Cardiac septum (tissue), 1 donor: ENCODE measurements at places on chromosomes 1 and 21. TPM values are rescaled to one million over a fixed set of nuclear protein-coding genes. Genes with fewer than 3 reads are reported as not detected.

DNA sequence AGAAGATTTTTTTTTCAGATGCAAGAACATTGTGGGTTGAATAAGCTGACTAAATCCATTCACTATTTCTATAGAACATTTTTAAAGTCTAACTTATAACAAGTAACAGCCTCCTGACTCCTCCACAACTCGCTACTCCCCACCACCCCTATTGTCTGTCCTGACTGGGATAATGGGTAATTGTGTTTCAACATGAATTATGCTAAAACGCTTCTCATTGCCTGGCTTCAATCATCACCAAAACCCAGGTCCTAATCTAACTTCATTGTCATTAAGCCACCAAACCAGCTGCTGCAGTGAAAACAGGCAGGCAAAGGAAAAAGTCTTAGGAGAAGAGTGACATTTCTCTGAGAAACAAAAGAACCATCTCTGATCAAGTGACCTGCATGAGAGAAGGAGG, 30.0 kb downstream of the TNR start:
- no peak for DNase-seq

DNA sequence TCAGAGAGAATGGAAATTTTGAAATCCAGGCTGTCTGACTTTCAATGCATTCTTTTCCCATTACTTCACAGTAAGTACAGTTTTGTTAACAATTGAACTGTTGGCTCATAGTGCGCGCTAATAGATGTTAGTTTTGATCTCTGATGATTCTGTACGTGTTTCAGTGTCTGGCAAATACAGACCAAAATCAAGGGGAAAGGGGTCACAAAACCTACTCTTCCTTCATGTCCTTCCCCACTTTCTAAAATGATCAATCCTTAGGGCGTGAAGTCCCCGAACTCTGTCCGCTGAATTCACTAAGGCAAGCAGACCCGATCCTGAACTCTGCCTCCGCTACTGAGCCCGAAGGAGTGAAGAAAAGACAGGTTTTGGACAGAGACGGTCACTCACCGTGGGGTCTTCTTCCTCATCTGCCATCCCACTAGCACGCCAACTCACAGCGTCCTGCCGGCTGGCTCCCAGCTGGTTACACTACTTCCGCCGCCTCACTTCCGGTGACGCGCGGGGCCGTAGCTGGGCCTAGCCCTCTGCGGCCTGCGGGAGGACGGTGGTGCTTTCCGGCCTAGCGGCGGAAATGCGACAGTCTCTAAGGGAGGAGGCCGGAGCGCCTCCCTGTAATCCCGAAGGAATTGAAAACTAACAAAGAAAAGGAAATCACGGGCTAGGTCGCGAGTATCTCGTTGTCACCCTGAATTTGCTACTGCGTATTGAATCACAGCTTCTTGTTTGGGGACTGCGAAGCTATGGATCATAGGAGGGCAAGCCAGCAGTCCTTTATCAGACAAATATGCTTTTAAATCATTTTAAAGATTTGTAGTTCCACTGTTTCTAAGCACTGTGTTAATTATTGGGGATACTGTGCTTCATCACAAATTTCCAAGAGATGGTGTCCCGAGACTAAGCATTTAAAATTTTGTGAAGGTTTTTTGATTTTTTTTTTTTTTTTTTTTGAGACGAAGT, at the start of gene TAF13:
Gene TAF13 (minus strand): TSS at position 473 of the 960 bp plus-strand sequence. CDS start 56 bp downstream, at position 417.
- DNase-seq = peak; percentile 99

DNA sequence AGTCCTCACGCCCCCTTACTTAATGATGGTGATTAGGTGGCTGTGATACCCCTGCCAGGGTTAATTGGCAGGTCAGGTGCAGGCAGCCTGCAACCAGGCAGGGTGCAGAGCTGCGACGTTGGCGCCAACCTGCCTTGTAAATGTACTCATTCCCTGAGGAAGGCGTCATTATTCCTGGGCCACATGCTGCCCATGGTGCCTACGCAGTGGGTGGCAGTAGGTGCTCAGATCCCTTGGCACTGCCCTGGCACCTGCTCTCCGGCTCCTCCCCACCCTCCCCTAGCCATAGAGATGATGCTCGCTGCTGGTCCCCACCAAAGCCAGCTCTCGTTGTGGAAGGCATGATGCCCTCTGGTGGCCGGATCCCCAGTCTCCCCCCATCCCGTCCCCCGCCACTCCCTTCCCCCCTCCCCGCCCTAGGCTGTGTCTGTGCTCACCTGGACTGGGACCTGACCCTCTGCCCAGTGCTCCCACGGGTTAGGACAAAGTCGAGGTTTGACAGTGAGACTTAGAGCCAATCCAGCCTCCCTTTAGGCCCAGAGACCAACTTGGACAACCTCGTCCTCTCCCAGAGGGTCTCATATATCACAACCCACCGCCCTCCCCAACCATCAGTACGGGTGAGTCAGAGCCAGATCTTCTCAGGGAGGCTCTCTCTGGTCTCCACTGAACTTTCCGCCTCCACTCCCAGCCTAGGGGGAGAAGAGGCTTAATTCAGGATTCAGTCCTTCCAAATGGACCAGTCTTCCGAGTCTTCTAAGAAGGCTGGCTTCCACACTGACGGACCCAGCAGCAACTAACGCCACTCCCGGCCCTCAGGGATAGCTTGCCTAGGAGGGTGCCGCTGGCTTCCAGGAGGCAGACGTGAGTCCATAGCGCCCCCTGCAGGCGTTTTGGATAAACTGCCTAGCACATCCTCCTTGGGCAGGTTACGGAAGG, 5.7 kb downstream of the KRTCAP2 start:
- DNase-seq = peak; percentile 95

- no peak for DNase-seq
Measured at GRCh38 chr1:64171797-64172281, 31.6 kb upstream of the UBE2U start.

- no peak for DNase-seq
Measured at GRCh38 chr1:117123274-117123673, 1.7 kb upstream of the TRIM45 start.

IL6R gene
- total RNA-seq = 5.2 TPM

AGO4 gene
- 23.9 TPM for total RNA-seq

PODN gene
- 19.4 TPM for total RNA-seq

TCHHL1 gene
- total RNA-seq = not detected
